Breast epithelium (tissue), 4 donors: ENCODE measurements at places on chromosomes 2 and 18. TPM values are rescaled to one million over a fixed set of nuclear protein-coding genes. Genes with fewer than 3 reads are reported as not detected.

The C1GALT1C1L gene
- 2.0 TPM for total RNA-seq

DNA sequence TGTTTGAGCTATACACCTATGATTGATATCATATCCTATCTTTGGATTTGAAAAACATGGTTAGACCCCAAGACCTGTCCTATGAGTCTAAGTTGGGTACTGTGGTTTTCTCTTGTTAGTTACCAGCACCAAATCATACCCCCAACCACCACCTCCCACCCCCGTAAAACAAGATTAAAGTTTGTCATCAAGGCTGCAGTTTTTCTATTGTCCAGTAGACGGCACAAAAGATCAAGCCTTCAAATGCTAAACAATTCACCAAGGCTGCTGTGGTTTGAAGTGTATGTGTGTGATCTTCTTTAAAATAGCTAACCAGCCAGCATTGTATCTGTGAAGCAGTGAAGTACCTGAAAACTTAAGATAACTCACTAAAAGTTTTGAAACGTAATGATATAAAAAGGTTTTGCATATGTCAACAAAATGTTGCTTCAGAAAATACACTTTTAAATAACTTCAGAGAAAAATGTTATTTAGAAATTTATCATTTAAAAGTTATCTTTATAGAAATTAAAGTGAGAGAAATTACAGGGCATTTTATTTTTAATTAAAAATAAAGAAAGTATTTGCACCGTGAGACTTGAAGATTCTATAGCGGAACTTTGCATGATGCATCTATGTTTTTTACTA lies 5.8 kb upstream of the MEIS1 start:
- no peak for DNase-seq

- no peak for DNase-seq
Observed at GRCh38 chr18:23828426-23828825, 139.2 kb downstream of the LAMA3 start.

DNA sequence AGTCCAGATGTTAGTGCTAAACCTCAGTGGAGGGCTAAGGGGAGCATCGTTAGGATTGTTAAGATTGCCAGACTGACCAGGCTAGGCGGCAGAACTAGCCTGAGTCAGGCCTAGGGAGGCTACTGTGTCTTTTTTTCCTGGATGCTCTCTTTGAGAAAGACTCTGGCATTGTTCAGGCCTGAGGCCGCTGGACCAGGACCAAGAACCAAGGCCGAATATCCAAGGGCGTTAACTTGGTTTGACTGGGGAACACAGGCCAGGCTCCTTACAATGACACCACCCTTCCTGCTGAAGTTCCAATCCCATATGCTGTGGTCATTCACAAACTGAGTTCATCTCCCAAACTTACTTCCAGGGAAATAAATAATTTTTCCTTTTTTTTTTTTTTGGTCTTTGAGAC lies 10.6 kb downstream of the HTRA2 start:
- DNase-seq: no peak

DNA sequence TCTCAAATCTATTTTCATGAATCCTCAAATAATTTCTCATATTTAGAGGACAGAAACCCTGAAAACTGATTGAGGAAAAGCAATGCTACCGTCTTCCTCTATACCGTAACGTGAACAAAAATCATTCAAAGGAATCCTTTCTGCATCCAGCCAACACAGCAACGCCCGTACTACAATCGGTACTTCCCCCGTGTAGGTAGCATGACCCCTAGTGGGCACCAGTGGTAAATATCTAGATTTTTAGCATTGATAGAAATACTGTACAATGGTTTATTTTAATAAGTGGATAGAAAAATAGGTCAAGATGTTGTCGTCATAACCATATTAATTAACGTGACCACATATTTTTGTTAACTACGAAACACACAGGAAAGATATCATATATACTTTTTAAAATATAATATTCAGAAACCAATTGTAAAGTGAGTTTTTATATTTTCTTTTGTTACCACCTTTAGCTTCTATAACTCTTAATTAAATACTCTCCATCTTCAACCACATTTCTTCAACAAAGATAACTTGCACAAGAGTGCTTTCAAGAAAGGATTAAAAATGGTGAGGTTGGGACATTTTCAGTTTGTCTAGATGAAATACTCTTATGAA lies 194.1 kb downstream of the SS18 start:
- DNase-seq: no peak

GRCh38 chr2:203527719-203528118 lies 7.4 kb downstream of the RAPH1 start:
- DNase-seq: no peak

- no peak for DNase-seq
Observed at GRCh38 chr2:53104263-53104662, 663.3 kb upstream of the CHAC2 start.

GRCh38 chr2:15730545-15731212 lies 139.0 kb downstream of the DDX1 start:
- peak; percentile 86 for DNase-seq

The LGALSL gene
- total RNA-seq: 16.5 TPM

- DNase-seq: no peak
Observed at GRCh38 chr2:53173091-53173490, 594.5 kb upstream of the CHAC2 start.

GRCh38 chr2:215784371-215784783 lies 229.0 kb downstream of the MREG start:
- no peak for DNase-seq

DNA sequence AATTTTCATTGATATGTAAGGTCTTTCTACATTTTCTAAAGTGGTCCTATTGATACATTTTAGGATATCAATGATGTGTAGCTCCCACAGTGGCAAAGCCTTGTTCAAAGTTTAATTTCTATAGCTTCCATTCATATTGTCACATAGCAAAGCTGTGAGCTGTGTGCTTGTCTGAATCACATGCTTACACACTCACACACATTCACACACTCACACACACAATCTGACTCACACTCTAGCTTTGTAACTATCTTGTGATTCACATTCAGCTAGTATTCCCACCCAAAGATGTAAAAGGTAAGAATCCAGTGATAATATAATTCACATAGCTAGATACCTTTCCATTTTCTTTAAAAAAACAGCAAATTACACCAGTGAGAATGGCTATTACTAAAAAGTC lies 58.7 kb downstream of the MAPRE2 start:
- DNase-seq: no peak

DNA sequence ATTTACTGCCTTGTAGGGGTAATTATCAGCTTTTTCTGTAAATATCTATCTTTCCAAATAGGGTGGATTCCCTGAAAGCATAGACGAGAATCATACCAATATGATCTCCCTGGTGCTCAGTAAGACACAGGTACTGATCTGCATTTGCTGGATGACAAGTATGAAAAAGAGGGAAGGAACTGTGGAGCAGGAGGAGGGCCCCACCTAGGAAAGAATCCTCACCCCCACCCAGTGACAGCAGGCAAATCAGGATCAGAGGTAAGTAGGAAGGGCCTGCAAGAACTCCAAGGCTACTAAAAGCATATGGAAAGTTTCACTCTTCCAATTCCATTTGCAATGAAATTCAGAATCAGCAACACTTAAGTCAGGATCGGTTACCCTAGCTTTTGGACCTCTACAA lies 42.3 kb downstream of the METTL8 start:
- no peak for DNase-seq

DNA sequence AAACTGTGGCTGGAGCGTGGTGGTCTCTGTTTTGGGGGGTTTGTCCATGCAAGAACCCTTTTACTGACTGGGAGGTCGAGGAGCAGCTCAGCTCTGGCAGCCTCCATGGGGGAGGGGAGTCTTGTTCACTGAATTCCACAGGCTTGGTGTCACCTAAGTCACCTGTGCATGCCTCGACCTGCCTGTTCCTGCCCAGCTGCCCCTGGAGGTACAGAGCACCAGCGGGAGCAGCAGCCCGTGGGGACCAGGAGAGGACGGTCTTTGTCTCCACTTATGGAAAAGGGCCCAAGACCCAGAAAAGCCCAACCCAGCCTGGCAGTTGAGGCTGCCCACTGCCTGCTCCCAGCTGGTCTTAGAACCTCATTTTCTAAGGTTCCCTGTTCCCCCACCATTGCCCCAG lies 168.7 kb upstream of the AGAP1 start:
- no peak for DNase-seq

GRCh38 chr2:46703588-46703987 lies 212.0 kb downstream of the MCFD2 start:
- DNase-seq: no peak
